ENCODE measurements at places on chromosomes 12 and 14.

GRCh38 chr14:65560340-65561027, 148.0 kb downstream of the FUT8 start:
- DNase-seq = no peak

- DNase-seq = no peak
Observed at GRCh38 chr12:92905258-92905810, 23.8 kb downstream of the EEA1 start.

- no peak for DNase-seq
Observed at GRCh38 chr12:98939350-98939749, 294.3 kb downstream of the APAF1 start.

GRCh38 chr12:131505561-131505960, 205.3 kb upstream of the SFSWAP start:
- no peak for DNase-seq

- no peak for DNase-seq
Observed at GRCh38 chr12:33825442-33825841, 196.9 kb upstream of the ALG10 start.

GRCh38 chr12:70982991-70983390, 62.5 kb upstream of the PTPRR start:
- no peak for DNase-seq

DNA sequence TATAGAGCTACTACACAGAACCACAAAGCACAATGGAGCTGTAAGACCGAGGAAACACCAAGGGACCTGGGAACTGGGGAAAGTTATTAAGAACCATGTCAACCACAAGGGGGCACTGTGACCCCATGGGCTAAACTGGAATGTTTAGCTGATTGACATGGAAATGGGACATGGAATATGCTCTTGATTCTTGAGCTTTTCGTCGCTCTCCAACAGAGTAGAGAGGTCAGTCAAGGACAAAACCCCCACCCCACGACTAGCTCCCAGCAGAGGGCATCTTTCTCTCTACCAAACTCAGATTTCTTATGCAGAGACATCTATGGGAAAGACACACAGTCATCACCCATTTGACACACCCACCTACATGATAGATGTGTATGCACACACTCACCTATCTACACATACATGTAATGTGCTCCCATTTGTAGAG, 10.1 kb downstream of the NDRG2 start:
- peak; percentile 64 for DNase-seq

DNA sequence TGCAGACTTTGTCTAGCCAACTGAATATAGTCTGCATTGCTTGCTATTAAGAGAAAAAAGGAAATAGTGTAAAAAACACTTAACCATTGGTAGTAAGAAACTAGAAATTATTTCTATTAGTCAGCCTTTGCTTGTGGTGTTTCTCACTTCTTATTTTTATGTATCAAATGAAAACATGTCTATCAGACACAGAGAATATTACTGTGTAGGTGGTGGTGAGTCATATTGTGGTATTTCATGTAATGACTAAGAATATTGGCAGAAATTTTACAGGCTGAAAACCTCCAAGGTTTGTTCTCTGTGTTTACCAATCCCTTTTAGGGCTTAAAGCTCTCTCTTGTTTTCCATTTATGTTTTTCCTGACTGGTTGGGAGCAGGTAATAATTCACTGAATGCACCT, 87.2 kb downstream of the DAAM1 start:
- DNase-seq = no peak

- no peak for DNase-seq
Observed at GRCh38 chr12:92162079-92162478, 16.4 kb upstream of the BTG1 start.

DNA sequence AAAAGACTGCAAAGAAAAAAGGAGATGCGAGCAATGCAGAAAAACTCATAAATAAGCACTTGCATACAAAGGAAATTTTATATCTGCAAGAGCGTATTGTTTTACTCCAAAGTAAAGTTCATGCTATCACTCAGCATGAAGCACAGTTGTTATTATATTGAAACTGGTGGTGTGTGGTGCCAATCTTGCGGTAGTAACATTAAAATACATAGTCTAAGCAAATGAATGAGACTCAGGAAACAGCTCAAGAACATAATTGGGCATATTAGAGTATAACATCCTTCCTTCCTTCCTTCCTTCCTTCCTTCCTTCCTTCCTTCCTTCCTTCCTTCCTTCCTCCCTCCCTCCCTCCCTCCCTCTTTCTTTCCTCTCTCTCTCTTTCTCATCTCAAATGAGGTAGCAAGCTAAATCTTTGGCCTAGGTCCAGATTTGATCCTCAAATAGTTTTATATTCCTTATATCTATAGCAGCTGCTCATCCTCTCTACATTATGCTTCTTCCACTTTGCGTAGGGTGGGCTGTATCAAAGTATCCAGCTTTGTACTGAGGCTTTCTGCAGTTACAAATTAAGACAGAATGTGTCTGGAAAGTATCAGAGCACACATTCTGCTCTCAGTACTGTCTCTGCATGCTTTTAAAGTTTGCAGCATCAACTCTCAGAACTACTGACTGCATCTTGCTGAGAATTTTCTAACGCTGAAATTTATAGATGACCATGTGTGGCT, 718.3 kb downstream of the RERGL start:
- no peak for DNase-seq

DNA sequence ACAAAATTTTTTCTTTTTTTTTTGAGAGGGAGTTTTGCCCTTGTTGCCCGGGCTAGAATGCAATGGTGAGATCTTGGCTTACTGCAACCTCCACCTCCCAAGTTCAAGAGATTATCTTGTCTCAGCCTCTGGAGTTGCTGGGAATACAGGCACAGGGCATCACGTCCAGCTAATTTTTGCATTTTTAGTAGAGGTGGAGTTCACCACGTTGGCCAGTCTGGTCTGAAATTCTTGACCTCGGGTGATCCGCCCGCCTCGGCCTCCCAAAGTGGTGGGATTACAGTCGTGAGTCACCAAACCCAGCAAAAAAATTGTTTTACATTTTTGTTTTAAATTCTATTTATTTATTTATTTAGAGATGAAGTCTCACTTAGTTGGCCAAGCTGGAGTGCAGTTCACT, 4.7 kb upstream of the SLC2A14 start:
- no peak for DNase-seq

- no peak for DNase-seq
Observed at GRCh38 chr14:100605706-100606686, 18.8 kb upstream of the BEGAIN start.

GRCh38 chr12:89775063-89775985, 66.7 kb upstream of the ATP2B1 start:
- DNase-seq = no peak

- DNase-seq = no peak
Observed at GRCh38 chr14:38662781-38663180, 406.9 kb upstream of the CLEC14A start.

- no peak for DNase-seq
Observed at GRCh38 chr12:101824831-101825230, 5.9 kb downstream of the GNPTAB start.

- no peak for DNase-seq
Observed at GRCh38 chr12:65638324-65638723, 186.0 kb upstream of the HMGA2 start.

GRCh38 chr12:100138048-100138802, 4.4 kb downstream of the BLTP3B start:
- DNase-seq = no peak

DNA sequence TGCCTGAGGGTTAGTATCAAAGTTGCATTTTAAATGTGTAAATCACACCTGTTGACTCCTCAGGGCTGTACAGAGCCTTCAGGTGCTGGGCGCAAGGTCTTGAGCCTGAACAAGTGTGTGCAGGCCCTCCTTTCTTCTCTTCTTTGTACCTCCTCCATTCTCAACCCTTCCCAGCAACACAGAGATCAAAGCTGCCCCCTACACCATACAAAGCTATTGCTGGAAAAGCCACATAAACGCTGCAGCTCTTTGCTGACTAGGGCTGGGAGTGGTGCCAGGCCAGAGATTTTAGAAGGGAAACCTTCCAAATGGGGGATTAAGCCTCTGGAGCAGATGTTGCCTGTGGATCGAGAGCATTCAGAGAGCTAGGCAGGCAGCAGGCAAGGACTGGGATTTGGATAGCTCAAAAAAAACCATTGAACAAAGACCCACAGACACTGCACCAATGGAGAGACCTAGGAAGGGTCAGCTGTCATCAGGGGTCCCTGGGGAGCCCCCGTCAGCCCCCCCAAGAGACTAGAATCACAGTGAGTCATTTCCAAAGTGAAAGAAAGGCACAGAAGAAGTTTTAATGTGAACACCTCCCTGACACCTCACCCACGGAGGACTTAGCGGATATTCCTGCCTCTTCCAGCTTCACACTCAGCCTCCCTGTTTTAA, 18.2 kb upstream of the SUSD6 start:
- peak; percentile 92 for DNase-seq

- no peak for DNase-seq
Observed at GRCh38 chr14:38206689-38207376, 871 bp upstream of the SSTR1 start.

GRCh38 chr12:90682398-90682797, 272.6 kb downstream of the CCER1 start:
- DNase-seq = no peak

DNA sequence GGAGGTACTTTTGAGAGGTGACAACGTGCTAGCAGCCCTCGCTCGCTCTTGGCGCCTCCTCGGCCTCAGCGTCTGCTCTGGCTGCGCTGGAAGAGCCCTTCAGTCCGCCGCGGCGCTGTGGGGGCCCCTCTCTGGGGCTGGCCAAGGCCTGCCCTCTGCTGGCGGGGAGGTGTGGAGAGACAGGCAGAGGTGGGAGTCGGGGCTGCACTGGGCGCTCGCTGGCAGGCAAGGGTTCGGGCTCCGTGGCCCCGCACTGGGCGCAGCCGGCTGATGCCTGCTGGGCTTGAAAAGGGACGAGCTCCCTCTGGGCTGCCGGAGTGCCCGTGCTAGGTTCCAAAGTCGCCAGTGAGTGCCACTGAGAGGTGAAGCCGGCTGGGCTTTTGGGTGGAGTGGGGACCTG, 580.0 kb downstream of the DIO2 start:
- no peak for DNase-seq

DNA sequence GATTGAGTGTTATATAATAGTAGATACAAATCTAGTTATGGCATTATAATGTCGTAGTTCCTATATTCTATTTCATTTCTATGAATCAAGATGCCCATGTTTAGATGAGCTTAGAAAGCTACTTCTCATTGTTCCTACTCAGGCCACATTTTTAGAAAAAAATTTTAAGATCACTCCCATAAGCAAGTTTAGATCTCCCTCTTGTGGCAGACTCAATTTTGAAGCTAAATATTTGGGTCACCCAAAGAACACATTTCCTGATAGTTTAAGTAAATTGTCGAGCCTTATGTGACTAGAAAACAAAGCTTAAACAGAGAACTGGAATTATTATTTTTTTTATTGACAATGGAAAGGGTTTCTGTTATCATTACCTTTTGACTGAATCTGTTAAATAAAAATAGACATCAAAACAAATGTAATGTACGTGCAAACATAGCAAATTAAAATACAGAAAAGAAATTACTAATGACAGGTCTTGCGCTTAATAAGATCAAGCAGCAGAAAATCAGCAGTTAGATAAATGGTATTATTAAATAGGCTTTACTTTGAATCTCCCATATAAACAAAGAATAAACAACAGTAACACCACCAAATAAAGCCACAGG, 180.2 kb downstream of the ACSS3 start:
- DNase-seq = no peak

GRCh38 chr14:101689039-101689501, 72.4 kb upstream of the PPP2R5C start:
- no peak for DNase-seq

DNA sequence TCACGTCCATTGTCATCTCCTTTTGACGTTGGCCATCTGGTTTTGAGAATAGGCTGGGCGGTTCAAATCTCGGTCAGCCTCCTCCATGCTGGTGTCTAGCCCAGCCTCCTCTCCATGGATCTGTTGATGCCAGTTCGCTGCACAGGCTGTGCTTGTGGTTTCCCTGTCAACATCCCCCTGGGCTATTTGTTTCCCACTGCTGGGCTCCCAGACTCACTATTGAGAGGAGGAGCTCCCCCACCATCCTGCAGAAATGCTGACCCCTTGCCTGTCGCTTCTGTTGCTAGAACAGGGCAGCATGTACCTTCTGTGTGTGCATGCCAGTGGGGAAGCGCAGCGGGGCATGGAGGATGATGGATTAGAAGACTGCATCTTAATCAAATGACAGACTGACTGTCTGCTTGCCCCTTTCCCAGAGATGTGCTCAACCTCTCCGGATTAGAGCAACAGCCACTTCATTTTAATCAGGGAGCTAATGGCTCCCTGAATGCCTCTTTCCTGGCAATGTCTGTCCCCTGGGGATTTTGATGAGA, 170.5 kb downstream of the TSPAN9 start:
- DNase-seq = no peak

- no peak for DNase-seq
Observed at GRCh38 chr12:90292183-90292582, 583.5 kb upstream of the ATP2B1 start.

GRCh38 chr12:52382854-52383253, 2.6 kb downstream of the KRT84 start:
- DNase-seq = no peak

Measured in DMS 273 treated with DMSO at 0.1 percent for 48 hours (cell line).